ENCODE measurements at places on chromosomes 11 and 22. TPM values are rescaled to one million over a fixed set of nuclear protein-coding genes. Genes with fewer than 3 reads are reported as not detected.

SIRT3 gene
- 11.2 TPM for total RNA-seq

GRCh38 chr11:94183886-94184264 lies 55.2 kb downstream of the PANX1 start:
- peaks cover 14% of the 10 kb centered on the region for H3K36me3 ChIP-seq
- DNase-seq = peak; percentile 70
- peak overlapping the region; percentile 28 for H3K4me3 ChIP-seq
- H3K27me3 ChIP-seq = no peaks in the 10 kb centered on the region
- H3K4me1 ChIP-seq = peaks cover 14% of the 10 kb centered on the region
- H3K27ac ChIP-seq = no peak overlapping the region

KRTAP5-6 gene
- not detected for total RNA-seq

DNA sequence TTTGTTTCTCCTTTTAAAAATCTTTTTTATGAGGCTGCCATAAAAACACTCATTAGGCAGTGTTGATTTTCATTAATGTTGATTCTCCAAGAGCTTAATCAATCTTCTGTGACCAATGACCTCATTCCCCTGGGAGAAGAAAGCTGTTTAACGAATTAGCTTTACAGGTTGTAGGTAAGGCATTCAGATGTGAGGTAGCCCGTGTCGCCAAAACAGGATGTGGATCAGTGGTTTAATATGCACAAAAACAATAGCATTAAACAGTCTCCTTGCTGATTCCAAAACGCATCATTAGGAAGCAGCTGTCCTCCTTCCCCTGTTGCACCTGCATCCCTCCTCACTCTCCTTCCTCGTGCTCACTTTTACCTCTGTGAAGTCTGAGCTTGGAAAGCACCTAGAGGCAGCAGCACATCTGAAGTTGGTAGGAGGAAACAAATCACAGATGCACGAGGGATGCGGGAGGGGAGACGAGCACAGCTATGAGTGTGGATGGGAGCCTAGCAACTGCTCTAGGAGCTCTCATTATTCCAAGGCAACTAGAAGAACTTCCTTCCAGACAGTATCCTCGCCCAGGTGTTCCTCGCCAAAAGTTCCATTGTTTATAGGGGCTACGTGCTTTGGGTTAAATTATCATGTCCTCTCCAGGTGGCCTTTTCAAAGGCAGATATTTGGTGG lies 179.4 kb upstream of the SNX19 start:
- H3K4me3 ChIP-seq = no peak overlapping the region
- H3K4me1 ChIP-seq = no peaks in the 10 kb centered on the region
- H3K27ac ChIP-seq = no peak overlapping the region
- H3K27me3 ChIP-seq = no peaks in the 10 kb centered on the region
- no peaks in the 10 kb centered on the region for H3K36me3 ChIP-seq

DNA sequence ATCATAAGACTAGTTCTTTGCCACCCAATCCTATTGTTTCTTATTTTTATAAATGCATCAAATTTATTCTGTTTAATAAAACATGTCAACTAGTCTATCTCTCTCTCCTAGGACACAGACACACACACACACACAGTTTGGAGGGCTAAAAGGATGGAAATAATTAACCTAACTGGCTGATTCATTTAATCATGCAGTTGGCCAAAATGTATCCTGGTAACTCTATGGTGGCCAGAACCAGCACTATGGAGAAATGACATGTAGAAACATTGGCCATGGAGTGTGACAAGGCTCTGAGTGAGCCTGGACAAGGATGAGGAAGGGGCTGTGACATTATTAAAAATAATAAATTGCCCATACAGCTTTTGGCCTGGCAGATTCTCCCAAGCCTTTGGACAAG lies 64.1 kb downstream of the CLPB start:
- no peaks in the 10 kb centered on the region for H3K36me3 ChIP-seq
- DNase-seq = no peak
- no peaks in the 10 kb centered on the region for H3K4me1 ChIP-seq

GRCh38 chr11:44742508-44743246 lies 15.9 kb downstream of the TSPAN18 start:
- H3K4me1 ChIP-seq = peaks cover 9% of the 10 kb centered on the region
- no peak overlapping the region for H3K4me3 ChIP-seq
- no peaks in the 10 kb centered on the region for H3K36me3 ChIP-seq
- DNase-seq = no peak
- peaks cover 36% of the 10 kb centered on the region for H3K27me3 ChIP-seq

GRCh38 chr22:21726650-21727049 lies 8.9 kb downstream of the YPEL1 start:
- H3K4me1 ChIP-seq = no peaks in the 10 kb centered on the region
- no peaks in the 10 kb centered on the region for H3K27me3 ChIP-seq
- no peak for DNase-seq
- H3K27ac ChIP-seq = no peak overlapping the region
- H3K36me3 ChIP-seq = no peaks in the 10 kb centered on the region

DNA sequence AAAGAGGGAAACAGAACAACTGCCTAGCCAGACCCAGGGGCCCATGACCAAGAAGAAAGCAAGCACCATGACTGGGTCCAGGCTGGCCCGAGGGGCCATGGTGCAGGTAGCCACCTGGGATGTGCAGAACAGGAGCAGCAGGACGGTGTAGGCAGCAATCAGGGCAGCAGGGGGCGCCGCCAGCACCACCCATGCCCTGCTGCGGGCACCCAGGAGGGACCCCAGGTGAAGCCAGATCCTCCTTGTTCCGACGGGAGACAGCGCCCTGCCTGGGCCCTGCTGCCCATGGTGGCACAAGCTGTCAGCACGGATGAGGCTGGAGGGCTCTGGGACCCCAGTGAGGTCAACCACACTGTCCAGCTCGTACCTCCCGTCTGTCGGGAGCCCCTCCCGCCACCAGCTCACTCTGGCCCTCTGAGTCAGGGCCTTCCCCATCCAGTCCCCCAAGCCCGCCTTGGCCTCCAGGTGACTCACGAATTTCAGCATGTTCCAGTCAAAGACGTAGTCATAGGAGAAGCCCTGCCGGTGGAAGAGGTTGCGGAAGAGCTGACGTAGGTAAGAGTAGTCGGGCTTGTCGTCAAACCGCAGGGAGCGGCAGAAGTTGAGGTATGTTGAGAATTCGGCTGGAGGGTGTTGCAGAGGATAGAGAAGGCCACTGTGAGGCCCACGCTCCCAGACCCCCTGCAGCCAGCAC lies 18.8 kb downstream of the CSNK1E start:
- DNase-seq = peak; percentile 99
- H3K4me3 ChIP-seq = no peak overlapping the region

DNA sequence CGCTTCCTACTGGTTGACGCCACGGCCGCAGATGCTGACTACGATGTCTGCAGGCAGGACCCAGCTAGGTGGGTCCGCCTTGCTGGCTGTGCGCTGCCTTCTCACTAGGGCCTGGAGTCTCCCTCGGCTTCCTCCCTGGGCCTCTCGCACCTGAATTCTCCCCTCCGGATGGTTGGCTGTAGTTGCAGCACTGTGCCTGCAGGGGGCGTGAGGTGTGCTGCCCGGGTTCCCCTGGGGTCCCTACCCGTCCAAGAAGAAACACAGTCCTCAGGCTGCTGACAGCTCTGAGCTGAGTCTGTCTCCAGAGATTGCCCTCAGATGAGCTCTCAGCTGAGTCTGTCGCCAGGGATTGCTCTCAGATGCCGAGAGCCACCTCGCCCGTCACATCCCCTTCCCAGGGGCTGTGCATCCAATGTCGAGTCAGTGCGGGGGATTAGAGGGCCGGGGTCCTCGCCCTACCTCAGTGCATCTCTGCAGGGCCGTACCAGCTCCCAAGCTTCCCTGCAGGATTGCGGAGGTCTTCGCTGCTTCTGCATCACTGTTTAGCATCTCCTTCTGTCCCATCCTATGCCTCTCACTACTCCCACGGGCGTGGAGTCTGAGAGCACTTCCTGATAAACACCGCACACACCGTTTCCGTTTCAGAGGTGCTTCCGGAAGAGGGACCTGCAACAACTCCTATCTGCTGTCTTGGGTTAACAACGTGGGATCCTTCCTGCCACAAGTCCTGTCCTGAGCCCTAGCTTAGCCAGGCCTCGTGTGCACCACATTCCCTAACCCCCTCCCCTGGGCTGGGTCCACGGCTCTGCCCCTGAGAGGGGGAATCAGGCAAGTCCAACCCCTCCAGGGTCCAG lies 196.9 kb downstream of the CSNK2A3 start:
- no peaks in the 10 kb centered on the region for H3K4me1 ChIP-seq
- peak; percentile 36 for DNase-seq
- H3K27me3 ChIP-seq = peaks cover 10% of the 10 kb centered on the region
- no peak overlapping the region for H3K27ac ChIP-seq
- H3K36me3 ChIP-seq = no peaks in the 10 kb centered on the region
- no peak overlapping the region for H3K4me3 ChIP-seq

GRCh38 chr22:26161746-26162145 lies 7.5 kb upstream of the SEZ6L start:
- no peaks in the 10 kb centered on the region for H3K27me3 ChIP-seq
- no peaks in the 10 kb centered on the region for H3K36me3 ChIP-seq
- DNase-seq = no peak
- H3K27ac ChIP-seq = no peak overlapping the region
- no peaks in the 10 kb centered on the region for H3K4me1 ChIP-seq
- no peak overlapping the region for H3K4me3 ChIP-seq

- no peaks in the 10 kb centered on the region for H3K36me3 ChIP-seq
- no peak overlapping the region for H3K27ac ChIP-seq
- peaks cover 33% of the 10 kb centered on the region for H3K4me1 ChIP-seq
- H3K27me3 ChIP-seq = peaks cover 2% of the 10 kb centered on the region
- H3K4me3 ChIP-seq = no peak overlapping the region
Measured at GRCh38 chr11:10725907-10726253, 25.2 kb upstream of the CTR9 start.

- no peaks in the 10 kb centered on the region for H3K36me3 ChIP-seq
- peaks cover 9% of the 10 kb centered on the region for H3K4me1 ChIP-seq
- DNase-seq = no peak
- no peak overlapping the region for H3K27ac ChIP-seq
- no peaks in the 10 kb centered on the region for H3K27me3 ChIP-seq
Measured at GRCh38 chr11:125272821-125273220, 108.3 kb downstream of the PKNOX2 start.

OR5A1 gene
- not detected for total RNA-seq

SLC22A9 gene
- not detected for total RNA-seq

GRCh38 chr11:65880844-65881421 lies 1.3 kb downstream of the CTSW start:
- peak; percentile 80 for DNase-seq
- no peak overlapping the region for H3K4me3 ChIP-seq

DNA sequence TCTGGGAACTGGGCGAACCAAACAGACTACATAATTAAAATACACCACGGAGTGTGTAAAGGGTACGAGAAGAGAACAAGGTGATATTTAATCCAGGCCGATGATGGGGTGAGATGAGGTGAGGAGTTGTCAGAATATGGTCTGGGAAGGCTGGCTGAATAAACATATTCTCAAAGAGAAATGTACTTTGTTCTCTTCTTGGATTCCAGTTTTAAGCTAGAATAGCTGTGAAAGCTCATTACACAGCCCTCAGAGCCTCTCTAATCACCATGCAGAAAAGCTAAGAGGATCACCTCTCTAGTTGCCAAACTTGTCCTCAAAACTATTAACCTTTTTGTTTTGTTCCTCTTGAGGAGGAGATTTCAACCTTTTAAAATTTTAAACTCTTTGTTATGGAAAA lies 89.8 kb downstream of the ATG16L2 start:
- DNase-seq = no peak
- H3K4me3 ChIP-seq = no peak overlapping the region
- no peak overlapping the region for H3K27ac ChIP-seq
- no peaks in the 10 kb centered on the region for H3K27me3 ChIP-seq
- H3K4me1 ChIP-seq = no peaks in the 10 kb centered on the region
- H3K36me3 ChIP-seq = peaks cover 3% of the 10 kb centered on the region

RAB3IL1 gene
- 20.3 TPM for total RNA-seq

DNA sequence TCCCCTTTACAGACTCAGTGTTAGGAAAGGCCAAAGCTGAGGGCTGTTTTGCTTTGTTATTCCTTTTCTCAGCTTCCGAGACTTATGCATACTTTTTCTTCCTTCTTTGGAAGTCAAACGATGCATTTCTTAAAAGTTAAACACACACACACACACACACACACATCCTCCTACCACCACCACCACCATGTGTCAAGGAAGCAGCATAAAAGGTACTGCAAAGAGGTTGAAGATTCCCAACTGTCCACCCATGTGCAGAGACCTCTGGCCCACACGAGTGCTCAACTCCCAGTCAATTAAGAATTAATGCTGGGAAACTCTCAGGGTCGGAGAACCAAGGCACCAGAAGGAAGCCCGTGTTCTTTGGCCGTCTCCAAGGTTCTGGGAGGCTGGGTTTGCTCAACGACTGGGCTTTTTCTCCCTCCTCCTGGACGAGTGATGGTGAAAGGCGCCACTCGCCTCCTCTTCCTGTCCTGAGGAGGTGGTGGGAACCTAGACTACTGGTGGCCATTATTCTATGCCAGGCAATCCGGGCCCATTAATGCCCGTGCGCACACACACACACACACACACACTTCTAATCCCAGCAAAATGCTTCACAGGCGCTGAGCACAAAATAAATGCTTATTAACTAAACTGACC lies 15.1 kb downstream of the MN1 start:
- H3K4me3 ChIP-seq = no peak overlapping the region
- H3K36me3 ChIP-seq = no peaks in the 10 kb centered on the region
- no peak overlapping the region for H3K27ac ChIP-seq
- H3K27me3 ChIP-seq = peaks cover 14% of the 10 kb centered on the region
- H3K4me1 ChIP-seq = no peaks in the 10 kb centered on the region
- peak; percentile 23 for DNase-seq

- H3K27ac ChIP-seq = no peak overlapping the region
- no peak overlapping the region for H3K4me3 ChIP-seq
- H3K36me3 ChIP-seq = no peaks in the 10 kb centered on the region
- H3K27me3 ChIP-seq = peaks cover 11% of the 10 kb centered on the region
- no peak for DNase-seq
Measured at GRCh38 chr11:75627906-75628668, 40.8 kb downstream of the MAP6 start.

DNA sequence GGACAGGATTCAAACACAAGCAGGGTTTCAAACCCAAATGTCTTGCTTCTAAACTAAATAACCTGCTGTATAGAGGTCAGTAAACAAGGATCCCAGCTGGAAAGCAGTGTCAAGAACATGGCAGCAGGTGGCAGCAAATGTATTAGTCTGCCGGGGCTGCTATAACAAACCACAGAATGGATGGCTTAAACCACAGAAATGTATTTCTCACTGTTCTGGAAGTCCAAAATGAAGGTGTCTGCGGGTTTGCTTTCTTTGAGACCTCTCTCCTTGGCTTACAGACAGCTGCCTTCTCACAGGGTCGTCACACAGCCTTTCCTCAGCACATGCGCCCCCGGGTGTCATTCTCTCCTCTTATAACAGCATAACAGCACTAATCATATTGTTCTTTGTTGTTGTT lies 65.1 kb upstream of the LRRC55 start:
- DNase-seq = peak; percentile 22
- no peaks in the 10 kb centered on the region for H3K36me3 ChIP-seq
- no peak overlapping the region for H3K4me3 ChIP-seq
- peaks cover 19% of the 10 kb centered on the region for H3K27me3 ChIP-seq

OR51I1 gene
- not detected for total RNA-seq

GRCh38 chr11:11848891-11849746 lies 7.3 kb downstream of the USP47 start:
- H3K4me3 ChIP-seq = no peak overlapping the region
- DNase-seq = no peak
